ENCODE measurements at places on chromosomes 6 and 20. TPM values are rescaled to one million over a fixed set of nuclear protein-coding genes. Genes with fewer than 3 reads are reported as not detected.

The BMP6 gene
- total RNA-seq = not detected

The LTA gene
- 14.3 TPM for total RNA-seq

The TINAG gene
- total RNA-seq = not detected

The CNKSR3 gene
- not detected for total RNA-seq

The SLC52A3 gene
- 0.19 TPM for total RNA-seq

The PRKN gene
- total RNA-seq = 5.6 TPM

The PKHD1 gene
- not detected for total RNA-seq

The SLC26A8 gene
- not detected for total RNA-seq

The RAB44 gene
- not detected for total RNA-seq

The ZSWIM3 gene
- 4.3 TPM for total RNA-seq

The PRR18 gene
- not detected for total RNA-seq

The RSPO4 gene
- 0.44 TPM for total RNA-seq

The PPP1R14C gene
- not detected for total RNA-seq

The RAB32 gene
- total RNA-seq = 0.41 TPM

The ARMC2 gene
- total RNA-seq = 7.6 TPM

The TRDN gene
- not detected for total RNA-seq

The GRIK2 gene
- not detected for total RNA-seq

The ENPP1 gene
- 0.11 TPM for total RNA-seq

The TNFRSF6B gene
- total RNA-seq = 0.96 TPM

The RRAGD gene
- total RNA-seq = 3.9 TPM

The FNDC11 gene
- total RNA-seq = 0.36 TPM

The BTN2A1 gene
- total RNA-seq = 59.0 TPM

The ATAT1 gene
- total RNA-seq = 12.6 TPM

The TRIM40 gene
- not detected for total RNA-seq

The MYMX gene
- not detected for total RNA-seq

The RBM38 gene
- 121 TPM for total RNA-seq

The GCNT2 gene
- total RNA-seq = 4.6 TPM

The ZNF391 gene
- total RNA-seq = 6.6 TPM

The OTOR gene
- not detected for total RNA-seq

The TGIF2 gene
- total RNA-seq = 38.4 TPM

The HLA-DOB gene
- 5.6 TPM for total RNA-seq

The TMEM244 gene
- not detected for total RNA-seq

The SRMS gene
- not detected for total RNA-seq

The EPHA7 gene
- not detected for total RNA-seq

The MMS22L gene
- 10.5 TPM for total RNA-seq

All from naive thymus-derived CD8-positive, alpha-beta T cell (primary cell).